ENCODE measurements at places on chromosomes 12 and 14.

GRCh38 chr12:72234886-72235285 lies 37.3 kb upstream of the TRHDE start:
- DNase-seq = no peak

- no peak for DNase-seq
Observed at GRCh38 chr14:104544362-104544961, 35.1 kb upstream of the C14orf180 start.

DNA sequence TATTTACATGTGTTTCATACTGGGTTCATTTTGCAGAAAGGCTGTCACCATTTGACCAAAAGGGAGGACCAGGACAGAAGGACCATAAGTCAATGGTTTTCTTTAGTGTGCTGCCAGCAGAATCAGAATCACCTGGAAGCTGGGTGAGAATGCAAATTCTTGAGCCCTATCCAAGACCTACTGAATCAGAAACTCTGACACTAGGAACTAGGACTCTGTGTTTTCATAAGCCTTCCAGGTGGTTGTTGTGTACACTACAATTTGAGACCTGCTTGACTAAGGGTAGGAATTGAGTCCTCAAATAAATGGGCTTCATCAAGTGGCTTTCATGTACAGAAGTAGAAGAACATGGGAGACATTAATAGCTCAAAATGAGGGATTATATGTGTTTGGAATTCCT lies 32.2 kb downstream of the PDE6H start:
- no peak for DNase-seq

- no peak for DNase-seq
Observed at GRCh38 chr12:127648321-127648720, 618.6 kb upstream of the TMEM132C start.

DNA sequence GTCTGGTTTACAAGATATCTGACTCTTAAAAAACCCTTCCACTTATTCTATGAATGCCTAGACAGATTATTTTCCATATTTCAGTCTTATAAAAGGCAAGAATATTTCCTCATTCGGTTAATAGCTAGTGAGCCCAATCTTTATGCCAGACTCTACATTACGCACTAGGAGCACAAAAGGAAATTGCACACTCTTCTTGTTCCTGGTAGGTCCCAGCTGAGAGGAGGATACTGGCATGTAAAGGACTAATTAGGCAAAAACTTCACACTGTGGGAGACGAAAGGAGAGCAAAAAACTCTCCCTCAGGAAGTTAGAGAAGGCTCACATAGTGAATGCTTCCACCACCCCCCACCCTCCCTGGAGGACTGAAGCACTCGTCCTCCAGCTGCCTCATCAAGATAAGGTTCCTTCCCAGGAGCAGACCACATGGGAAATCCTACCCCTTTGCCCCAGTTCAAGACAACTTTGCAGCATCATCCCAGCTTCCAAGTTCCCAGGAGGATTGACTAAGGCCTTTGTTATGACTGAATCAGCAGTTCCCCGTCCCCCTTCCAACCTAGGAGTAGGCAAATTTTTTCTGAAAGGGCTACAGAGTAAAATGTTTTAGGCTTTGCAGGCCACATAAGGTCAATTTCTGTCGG lies 14.5 kb downstream of the CAPZA3 start:
- DNase-seq = no peak

DNA sequence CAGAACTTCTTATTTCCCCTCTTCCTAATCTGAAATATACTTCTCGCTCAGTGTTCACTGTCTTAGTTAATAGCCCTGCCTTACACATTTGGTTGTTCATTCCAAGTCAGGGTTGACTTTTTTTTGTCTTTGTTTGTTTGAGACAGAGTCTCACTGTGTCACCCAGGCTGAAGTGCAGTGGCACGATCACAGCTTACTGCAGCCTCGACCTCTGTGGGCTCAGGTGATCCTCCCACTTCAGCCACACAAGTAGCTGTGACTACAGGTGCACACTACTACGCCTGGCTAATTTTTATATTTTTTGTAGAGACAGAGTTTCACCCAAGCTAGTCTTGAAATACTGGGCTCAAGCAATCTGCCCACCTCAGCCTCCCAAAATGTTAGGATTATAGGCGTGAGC lies 42.3 kb upstream of the PRPF39 start:
- no peak for DNase-seq

- DNase-seq = no peak
Observed at GRCh38 chr12:57732270-57732669, 6.3 kb downstream of the AGAP2 start.

GRCh38 chr12:22658214-22658613 lies 33.2 kb downstream of the ETNK1 start:
- no peak for DNase-seq

DNA sequence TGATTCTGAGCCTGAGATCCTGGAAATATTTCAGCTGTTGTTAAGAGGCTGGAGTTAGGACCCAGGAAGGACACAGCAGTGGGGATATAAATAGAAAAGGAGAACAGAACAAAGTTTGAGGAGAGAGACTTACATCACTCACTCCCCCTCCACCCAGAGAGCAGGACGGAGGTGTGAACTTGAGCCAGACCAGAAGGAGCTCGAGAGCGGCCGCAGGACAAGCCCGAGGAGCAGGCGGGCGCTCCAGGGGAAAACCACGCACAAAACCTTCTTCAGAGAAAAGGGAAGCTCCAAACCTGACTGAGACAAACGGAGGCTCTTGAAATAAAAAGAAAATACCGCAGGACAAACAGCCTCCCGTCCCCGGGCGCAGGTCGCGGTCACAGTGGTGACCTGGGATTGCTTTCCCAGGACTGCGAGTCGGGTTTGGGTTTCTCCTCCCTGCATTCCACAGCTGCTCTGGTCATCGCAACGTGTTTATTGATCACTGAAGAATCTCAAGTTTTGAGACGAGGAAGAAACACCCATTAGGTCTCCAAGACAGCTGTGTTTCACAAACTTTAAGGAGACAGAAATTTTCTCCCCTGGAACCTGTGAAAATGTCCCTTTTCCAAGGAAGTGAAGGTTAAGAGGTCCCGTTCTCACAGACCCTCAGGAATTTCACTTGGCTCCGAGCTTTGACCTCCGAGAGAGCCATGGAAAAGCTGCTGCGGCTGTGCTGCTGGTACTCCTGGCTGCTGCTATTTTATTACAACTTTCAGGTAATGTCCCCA lies at the start of gene ADGRD1:
Gene ADGRD1, plus strand, starts transcription at position 137 of the 773 bp plus-strand sequence. Its CDS starts 559 bp downstream, at position 696.
- DNase-seq = no peak

DNA sequence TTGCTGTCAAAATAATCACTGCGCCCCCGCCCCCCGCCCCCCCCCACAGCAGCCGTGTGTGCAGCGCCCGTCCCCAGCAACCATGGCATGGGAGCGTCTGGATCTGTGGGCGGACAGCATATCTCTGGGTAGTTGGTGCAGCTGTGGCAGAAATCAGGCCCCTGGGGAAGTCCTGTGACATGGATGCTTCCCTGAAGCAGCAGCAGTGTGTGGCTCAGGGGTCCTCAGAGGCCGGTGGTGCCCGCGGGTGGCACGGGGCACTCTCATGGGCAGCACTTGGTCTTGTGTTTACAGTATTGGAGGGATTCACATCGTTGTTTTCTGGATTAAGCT lies 19.2 kb downstream of the XRCC3 start:
- DNase-seq = no peak

DNA sequence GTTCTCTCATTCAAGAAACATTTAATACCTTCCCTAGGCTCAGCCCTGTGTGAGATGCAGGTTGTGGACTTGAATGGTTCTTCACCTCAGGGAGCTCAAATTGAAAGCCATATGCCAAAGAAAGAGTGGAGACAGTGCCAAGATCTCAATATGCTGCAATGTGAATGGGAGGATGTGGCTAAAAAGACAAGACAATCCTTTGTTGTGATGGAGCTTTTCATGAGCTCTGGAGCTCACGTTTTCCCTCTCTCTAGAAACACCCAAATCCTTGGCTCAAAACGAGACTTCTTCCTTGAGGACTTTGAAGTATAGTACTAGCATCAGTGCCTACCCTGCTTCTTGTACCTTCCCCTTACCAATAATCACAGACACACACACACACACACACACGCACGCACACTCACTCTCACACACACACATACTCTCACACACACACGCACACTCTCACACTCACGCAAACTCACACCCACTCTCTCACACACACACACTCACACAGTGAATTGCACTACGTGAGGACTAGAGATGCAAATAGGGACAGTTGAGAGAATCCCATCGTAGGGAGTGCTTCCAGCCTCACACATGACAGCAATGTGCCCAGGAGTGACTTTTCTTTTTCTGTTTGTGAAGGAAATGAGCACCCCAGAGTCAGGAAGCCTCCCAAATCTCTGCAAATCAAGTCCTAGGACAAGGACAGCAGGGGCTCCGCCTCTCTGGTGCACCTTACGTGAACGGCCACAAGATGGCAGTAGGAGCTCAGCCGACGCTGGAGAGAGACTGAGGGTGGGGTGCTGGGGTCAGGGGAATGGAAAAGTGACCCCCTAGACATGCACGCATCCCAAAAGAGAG lies 231.4 kb downstream of the PCNX1 start:
- DNase-seq = no peak

DNA sequence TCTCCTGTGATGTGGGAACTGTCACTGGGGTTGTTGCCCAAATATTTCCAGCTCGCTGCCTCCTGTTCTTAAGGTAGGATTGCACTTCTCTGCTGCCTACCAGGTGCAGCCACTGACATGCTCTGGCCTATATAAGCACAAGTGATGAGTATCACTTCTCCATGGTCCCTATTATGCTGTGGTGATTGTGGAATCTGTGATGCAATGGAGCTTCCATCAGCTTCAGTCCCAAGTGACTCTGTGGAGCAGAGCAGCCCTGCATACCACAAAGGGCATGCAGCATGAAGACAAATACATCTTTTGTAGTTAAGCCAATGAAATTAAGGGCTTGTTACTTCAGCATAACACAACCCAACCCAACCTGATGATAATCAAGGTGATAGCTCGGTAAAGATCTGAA lies 43.5 kb downstream of the CKAP4 start:
- no peak for DNase-seq

- DNase-seq = peak; percentile 50
Observed at GRCh38 chr14:49893309-49894213, 679 bp downstream of the ARF6 start.

GRCh38 chr14:86521843-86522242 lies 991.9 kb downstream of the FLRT2 start:
- DNase-seq = no peak

DNA sequence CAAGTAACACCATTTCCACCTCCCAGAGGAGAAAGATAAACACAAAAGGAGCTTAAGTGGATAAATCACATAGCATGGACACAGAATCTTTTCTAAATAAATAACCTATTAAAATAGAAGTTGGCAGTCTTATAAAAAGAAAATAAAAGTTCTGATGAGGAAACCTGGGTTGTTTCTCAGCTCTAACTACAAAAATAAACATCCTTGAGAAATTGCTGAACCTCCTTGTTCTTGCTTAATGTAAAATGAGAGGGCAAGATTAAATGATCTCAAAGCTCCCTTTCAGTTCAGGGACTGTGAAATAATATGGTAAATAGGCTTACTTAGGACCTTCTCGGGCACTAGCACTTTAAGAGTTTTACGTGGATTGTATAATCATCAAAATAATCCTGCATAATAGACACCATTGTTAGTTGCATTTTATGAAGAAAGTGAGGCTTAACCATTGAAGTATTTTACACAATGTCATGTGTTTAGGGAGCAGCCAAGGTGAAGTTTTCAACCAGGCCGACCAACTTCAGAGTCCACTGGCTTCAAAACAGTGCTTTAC lies 214.0 kb upstream of the NOVA1 start:
- no peak for DNase-seq

GRCh38 chr12:54593725-54594124 lies 5.3 kb upstream of the PPP1R1A start:
- DNase-seq = no peak

DNA sequence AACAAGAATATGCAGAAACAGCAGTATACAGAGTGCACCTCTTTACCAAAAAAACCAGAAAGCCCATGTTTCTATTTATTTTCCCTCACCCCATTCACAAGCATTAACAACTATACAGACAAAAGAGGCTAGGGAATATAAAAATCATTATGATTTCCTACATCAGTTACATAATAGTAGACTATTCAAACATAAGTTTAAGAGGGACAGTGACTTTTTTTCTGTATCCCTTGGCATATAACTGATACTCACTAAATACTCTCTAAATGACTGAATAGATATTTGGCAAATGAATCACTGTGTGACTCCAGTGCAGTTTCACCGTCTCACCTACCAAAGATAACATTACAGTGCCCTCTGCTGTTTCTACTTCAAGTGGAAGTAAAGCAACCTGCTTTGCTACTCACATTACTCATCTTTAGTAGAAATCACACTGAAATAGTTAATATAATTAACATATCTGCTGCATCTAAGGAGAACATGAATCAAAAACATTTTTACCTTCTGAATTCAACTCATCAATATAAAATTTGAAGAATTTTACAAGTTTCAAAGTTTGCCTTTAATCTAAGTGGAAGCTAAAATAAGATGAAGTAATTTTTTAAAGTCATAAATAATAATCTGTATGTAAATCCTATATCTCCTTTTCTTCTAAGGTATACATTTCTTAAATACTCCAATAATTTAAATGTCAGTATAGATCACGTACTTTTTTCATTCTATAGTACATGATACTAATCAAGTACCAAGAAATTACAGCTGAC lies 103.8 kb downstream of the OSBPL8 start:
- DNase-seq = no peak

GRCh38 chr12:94998326-94998725 lies 5.2 kb downstream of the NDUFA12 start:
- DNase-seq = no peak

- no peak for DNase-seq
Observed at GRCh38 chr12:65742018-65743010, 82.0 kb upstream of the HMGA2 start.

GRCh38 chr12:64109706-64110105 lies 112.4 kb downstream of the KICS2 start:
- DNase-seq = no peak

- peak; percentile 74 for DNase-seq
Observed at GRCh38 chr12:6778574-6779550, 6.5 kb downstream of the LAG3 start.

- no peak for DNase-seq
Observed at GRCh38 chr14:40414386-40414785, 982.2 kb upstream of the FBXO33 start.

DNA sequence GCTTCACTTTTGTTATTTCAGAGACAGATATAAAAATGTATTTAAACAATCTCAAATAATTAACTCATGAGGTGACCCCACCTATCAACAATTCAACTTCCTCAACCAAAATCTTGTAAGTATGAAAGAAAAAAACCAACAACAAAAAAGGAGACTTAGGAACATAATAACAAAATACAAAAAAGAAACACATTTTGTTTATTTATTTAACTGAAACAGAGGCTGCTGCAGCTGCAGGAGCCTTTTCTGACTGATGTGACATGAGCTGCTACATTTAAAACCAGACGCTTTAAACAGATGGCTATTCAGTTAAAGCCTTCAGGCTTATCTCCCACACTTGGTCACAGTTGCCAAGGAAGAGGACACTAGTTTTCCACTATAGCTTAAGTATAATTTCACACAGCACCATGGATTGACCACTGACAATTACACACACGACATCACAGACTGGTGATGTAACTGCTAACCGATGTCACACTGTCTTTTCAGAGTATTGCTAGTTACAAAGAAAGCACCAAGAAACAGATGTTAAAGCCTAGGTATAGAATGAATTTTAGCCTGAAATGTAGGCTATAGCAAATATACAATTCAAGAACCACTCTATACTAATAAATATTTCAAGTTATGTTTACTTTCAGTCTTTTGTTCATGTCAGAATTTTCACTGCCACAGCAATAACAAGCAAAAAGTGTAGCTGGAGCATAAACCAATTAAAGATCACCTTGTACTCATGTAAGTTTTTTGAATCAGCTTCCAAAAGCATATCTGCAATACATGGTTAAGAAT lies 113.0 kb downstream of the MED13L start:
- no peak for DNase-seq

Measured in activated CD8-positive, alpha-beta memory T cell treated with anti-CD3 and anti-CD28 coated beads for 1 hour (primary cell).